Stimulated activated CD8-positive, alpha-beta memory T cell treated with anti-CD3 and anti-CD28 coated beads, Interleukin-4, amount 100 ng/mL, for 1 hour (primary cell): ENCODE measurements at places on chromosomes 7 and 10.

DNA sequence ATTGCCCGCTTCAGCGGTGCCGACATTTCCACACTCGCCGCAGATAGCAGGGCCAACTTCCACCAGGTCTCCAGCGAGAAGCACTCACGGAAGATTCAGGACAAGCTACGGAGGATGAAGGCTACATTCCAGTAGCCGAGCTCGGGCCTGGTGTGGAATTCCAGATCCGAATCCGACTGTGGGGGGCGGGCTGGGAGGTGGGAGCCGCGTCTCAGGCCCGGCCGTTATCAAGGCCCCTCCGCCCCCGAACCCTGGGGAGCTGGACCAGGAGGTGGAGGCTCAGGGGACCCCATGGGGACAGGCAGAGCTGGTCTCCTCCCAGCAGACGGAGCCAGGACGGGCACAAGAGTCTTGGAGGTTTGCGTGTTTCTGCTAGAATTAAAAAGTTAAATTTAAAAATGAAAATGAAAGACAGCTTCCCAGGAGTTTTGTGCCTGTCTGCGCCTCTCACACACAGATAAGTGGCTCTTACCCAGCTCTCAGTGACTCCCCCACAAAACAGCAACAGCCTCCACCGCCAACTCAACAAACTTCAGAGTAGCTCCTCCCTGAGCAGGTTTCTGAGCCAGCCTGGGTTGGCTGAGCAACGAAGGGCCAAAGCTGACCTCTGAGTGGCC, 5.2 kb upstream of the UTF1 start:
- no peak for DNase-seq

- DNase-seq, result no peak
Observed at GRCh38 chr7:158618745-158619140, 31.1 kb upstream of the PTPRN2 start.

DNA sequence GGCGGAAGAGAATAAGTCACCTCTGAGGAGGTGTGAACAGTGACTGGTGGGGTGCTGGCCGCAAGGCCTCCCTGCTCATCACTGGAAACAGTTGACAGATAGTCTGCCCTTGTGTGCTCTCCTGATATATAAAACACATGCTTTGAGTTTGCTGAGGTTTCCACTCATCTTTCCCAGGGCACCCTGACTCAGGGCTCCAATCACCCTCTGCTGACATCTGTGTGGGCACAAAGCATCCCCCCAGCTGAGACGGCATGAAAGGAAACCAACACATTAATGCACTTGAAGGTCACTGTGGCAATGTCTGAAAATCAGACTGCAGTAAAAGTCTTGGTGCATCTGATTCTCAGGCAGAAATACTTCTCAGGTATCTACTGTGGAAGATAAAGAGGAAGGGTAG, 49.8 kb downstream of the EPDR1 start:
- no peak for DNase-seq

- no peak for DNase-seq
Observed at GRCh38 chr7:32074787-32075585, 4.8 kb upstream of the PDE1C start.

GRCh38 chr10:98321186-98321780, 53.3 kb upstream of the LOXL4 start:
- no peak for DNase-seq

- DNase-seq, result no peak
Observed at GRCh38 chr7:37174460-37174859, 274.2 kb downstream of the ELMO1 start.

GRCh38 chr7:56026538-56026937, 24.7 kb downstream of the PSPH start:
- DNase-seq, result no peak

GRCh38 chr7:97480772-97481390, 251.0 kb upstream of the TAC1 start:
- DNase-seq, result no peak

DNA sequence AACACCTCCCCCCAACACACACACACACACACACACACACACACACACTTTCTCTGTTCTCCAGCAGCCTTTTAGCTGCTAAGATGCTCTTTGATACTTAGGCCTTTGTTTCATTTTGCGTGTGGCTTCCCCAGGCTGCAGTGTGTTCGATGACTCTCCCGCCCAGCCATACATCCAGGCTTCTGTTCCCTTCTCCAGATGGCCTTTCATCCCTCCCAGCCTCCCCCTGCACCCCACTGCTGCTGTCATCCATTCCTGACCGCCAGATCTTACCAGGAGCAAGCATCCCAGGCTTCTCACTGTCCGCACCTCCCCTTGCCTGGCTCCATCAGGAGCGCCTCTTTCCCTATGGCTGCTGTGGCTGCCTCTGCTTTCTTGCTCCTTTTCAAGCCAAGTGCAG, 77.8 kb upstream of the PPIF start:
- no peak for DNase-seq

GRCh38 chr10:132838346-132838970, 52.5 kb upstream of the NKX6-2 start:
- DNase-seq, result no peak

DNA sequence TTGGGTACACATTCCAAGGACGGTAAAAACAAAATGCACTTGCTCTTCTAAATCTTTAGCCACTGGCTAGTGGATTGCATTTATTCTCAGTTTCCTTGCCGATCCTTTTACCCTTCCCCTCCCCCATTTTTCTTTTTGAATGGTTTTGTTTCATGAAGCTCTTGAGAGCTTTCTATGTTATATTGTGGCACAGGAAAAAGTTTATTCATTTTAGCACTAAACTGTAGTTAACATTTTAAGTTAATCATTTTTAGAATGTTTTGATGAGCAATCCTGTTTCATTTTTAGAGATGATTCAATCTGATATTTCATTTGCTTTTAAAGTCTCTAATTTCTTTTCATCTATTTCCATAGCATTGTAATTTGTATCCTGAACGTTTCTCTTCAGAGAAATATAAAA, 24.0 kb downstream of the ZEB1 start:
- DNase-seq, result no peak

- no peak for DNase-seq
Observed at GRCh38 chr10:104349623-104350126, 4.0 kb upstream of the CFAP58 start.

- no peak for DNase-seq
Observed at GRCh38 chr10:19979628-19980027, 163.4 kb downstream of the PLXDC2 start.

- DNase-seq, result no peak
Observed at GRCh38 chr7:956031-956430, 1.6 kb upstream of the ADAP1 start.

DNA sequence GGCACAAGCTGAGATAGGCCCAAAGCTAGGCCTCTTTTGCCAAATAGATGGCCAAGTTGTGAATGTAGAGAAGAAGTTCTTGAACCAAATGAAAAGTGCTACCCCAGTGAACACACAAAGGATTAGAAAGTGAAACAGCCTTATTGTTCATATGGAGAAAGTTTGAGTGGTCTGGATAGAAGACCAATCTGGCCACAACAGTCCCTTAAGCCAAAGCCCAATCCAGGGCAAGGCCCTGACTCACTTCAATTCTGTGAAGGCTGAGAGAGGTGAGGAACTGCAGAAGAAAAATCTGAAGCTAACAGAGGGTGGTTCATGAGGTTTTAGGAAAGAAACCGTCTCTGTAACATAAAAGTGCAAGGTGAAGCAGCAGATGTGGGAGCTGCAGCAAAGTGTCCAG, 18.7 kb upstream of the ATP6V0A4 start:
- DNase-seq, result no peak

- DNase-seq, result no peak
Observed at GRCh38 chr7:45978731-45979211, 57.7 kb upstream of the IGFBP3 start.

DNA sequence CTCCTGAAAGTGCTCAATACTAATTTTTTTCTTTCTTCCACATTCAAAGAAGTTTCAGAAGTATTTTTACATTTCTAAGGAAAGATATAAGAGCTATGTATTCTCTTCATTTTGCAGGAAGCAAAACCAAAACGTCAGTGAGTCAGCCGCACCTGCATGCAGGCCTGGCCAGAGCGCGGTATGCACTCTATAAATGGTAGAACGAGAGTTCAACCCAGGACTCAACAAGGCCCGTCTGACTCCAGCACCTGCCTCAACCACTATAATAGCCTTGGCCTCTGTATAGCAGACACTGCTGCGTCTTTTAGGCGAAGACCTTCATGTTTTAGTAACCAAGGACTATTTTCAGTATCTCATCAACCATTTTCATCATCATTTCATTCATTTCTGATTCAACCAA, 113.2 kb downstream of the KMT2E start:
- DNase-seq, result no peak

- DNase-seq, result no peak
Observed at GRCh38 chr10:9075420-9075819, 1020.9 kb downstream of the GATA3 start.

- no peak for DNase-seq
Observed at GRCh38 chr7:10646194-10646593, 327.5 kb upstream of the PHF14 start.

- DNase-seq, result no peak
Observed at GRCh38 chr10:97584060-97584797, at the start of gene HOGA1. Gene HOGA1 (plus strand): TSS chr10:97584389. CDS start chr10:97584704, 315 bp downstream.

- DNase-seq, result no peak
Observed at GRCh38 chr10:5490698-5491464, 8.5 kb downstream of the CALML5 start.

GRCh38 chr10:16942381-16943078, 125.3 kb upstream of the RSU1 start:
- DNase-seq, result no peak

GRCh38 chr7:99129001-99129400, 14.9 kb downstream of the SMURF1 start:
- no peak for DNase-seq

DNA sequence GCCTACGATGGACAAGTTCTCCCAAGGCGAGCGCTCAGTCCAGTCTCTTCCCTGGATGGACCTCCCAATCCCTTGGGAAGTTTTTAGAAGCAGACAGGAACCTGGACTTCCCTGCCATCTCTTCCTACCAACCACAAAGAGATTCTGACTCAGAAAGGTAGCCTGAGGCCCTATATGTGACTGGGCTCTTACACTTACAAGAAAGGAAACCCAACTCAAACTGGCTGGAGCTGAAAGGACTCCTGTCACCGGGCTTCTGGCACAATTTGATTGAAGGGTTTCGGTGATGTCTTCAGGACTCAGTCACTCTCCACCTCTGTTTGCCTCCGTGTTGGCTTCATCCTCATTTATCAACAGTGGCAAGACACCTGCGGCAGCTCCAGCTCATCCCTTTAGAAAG, 3.7 kb upstream of the COL13A1 start:
- DNase-seq, result no peak

- no peak for DNase-seq
Observed at GRCh38 chr7:106883456-106884026, 18.5 kb downstream of the PIK3CG start.

GRCh38 chr7:116763647-116764046, 91.7 kb downstream of the MET start:
- DNase-seq, result no peak

DNA sequence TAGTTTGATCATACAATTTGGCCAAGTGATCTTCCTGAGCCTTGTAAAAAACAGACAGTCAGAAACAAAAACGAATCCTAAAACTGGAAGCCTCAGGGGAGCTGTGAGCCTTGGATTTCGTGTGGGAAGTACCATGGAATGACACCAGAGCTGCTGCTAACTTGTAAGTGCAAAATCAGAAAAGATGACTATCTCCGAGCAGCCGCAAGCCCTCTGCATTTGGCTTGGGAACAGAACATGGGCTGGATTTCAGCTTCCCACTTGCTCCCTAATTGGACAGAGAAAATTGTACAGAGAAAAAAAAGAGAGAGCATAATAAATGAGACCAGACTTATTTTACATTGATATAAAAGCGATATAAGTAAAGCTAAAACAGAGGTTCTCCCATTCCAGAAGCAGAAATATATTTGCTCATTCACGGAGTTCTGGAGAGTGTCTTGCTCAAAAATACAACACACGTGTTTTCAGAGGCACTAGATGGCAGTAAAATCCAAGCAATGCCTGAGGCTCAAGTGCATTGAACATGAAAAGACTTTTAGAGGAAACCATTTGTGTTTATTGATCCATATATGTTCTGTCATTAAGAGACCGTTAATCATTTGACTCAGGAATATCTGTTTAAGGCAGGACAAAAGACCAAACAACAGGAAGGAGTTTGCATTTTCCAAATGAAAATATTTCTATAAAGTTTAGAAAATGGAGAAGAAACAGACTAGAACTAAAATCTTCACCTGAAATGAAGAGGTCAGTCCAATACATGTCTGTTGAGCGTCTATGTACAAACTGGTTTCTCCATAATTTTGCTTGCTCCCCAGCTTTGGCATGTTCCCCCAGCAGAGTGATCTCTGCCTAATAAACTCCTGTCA, 78.3 kb upstream of the SLC26A5 start:
- DNase-seq, result no peak

DNA sequence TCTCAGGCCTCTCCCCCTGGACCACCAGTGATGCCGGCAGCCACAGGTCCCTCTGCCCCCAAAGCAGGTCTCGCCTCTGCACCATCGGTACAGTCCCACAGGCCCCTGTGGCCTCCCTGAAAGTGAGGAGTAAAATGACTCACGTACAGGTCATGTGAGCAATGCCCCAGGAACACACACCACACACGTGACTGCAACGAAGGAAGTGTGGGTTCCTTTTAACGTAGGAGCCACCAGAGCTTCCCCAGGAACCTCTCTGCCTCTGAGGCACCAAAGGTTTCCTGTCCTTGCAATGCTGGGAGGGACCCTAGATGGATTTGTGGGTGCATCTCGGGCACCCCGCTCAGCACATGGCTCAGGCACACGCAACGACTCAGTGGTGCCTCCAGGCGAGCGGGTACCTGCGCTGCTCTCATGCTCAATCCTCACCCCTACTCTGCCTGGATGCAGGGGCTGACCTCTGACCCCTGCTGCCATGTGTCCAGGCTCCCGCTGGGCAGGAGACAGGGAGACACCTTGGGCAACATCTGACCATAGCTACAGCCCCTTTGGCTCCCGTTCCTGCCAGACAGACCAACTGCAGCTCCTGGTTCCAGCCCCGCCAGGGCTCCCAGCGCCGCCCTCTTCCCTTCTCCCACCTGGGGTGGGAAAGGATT, 120.7 kb downstream of the PRKAG2 start:
- peak; percentile 24 for DNase-seq

GRCh38 chr7:101378751-101379174, 16.1 kb downstream of the COL26A1 start:
- no peak for DNase-seq

DNA sequence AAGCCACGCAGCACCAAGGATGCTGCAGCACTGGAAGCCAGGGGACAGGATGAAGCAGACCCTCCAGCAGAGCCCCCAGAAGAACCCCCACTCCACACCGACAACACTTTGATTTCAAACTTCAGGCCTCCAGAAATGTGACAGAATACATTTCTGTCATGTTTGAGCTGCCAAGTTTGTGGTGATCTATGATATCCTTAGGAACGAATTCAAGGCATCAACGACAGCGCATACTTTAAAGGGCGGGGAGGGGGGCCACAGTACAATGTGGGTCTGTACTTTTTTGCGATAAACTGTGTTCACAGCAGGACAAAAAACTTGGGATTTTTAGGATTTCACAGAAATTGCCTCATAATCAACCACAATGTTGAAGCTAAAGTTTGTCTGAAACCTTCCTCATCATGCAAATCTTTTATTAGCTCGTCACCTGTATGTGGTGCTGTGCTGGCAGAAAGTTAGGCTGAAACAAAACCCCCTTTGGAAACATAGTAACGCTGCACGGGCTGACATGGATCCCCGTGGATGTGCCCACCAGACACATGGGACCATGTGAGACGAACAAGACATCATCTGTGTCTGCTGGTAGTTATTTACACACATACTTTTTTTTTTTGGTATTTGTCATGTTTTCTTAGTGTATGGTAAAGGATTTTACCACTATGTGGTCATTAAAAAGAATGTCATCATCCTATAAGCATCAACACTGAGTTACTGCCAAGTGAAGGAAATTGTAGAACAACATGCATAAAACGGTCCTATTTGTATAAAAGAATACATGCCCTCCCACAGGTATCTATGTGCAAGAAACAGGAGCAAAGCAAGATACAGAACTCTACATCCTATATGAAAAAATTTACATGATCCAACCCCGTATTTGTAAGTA, 113.3 kb upstream of the AFAP1L2 start:
- DNase-seq, result no peak
